GF-D8 (cell line): ENCODE measurements at places on chromosomes 5 and 9.
A peak's percentile ranks its signal among the peaks of the same experiment; 100 is the strongest.

DNA sequence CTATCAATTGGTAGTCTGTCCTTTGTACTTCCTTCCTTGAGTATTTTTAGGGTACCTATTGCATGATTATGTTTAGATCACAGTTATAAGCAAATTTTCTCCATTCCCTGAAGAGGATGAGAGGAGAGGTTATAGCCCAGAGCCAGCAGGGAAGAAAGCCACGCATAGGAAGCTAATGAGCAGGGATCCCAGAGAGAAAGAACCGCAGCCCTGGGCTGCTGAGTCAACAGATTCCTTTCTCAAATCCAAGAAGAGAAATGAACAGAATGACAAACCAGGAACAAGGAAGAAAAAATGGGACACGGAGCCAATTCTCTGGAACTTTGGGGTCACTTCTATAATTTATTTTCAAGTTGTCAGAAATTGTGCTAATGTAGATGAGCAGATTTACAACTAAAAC is 284.5 kb downstream of the RFX3 start:
- no peak for DNase-seq

- DNase-seq: no peak
Observed at GRCh38 chr9:83307066-83307724, 231.0 kb downstream of the FRMD3 start.

DNA sequence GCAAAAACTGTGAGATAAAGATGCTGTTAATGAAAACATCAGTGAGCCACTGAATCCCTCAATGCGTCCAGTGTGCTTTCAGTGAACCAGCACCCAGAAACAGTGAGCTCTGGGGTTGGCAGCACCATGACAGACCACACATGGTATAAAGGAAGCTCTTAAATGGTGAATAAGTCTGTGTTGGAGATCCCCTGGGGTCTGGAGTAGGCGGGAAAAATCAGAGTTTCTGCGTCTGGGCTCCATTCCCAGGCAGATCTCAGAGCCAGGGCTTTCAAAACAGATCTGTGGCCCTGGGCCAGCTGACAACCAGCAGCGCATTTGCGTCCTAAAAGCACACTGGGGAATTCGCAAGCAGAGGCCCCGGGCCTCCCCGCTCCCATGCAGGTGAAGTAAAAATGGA is 233.5 kb downstream of the FRMD3 start:
- DNase-seq: no peak

DNA sequence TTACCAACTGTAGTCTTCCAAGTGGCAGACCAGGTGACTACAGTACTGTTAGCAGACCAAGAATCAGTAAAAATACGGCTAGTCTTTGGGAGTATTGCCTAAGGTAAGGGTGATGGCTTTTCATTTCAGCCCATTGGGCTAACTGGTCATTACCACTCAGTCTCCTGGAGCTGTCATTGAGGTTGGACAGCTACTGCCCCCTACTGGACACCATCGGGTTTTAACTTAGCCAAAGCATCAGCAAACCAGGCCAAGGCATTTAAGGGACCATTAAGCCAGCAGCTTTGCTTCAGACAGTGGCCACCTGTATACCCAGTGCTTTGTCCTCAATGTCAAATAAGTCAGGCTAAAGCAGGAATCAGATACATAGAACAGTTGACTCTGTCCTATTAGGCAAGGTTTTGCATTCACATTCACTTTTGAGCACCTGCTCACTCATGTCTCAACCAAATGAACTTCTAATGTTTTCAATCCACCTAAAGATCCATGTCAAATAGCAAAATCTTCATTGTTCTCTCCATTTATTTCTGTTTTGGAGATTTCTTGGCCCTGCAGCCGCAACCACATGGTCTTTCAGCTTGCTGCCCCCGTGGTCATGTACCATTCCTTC is 117.2 kb downstream of the INVS start:
- no peak for DNase-seq

DNA sequence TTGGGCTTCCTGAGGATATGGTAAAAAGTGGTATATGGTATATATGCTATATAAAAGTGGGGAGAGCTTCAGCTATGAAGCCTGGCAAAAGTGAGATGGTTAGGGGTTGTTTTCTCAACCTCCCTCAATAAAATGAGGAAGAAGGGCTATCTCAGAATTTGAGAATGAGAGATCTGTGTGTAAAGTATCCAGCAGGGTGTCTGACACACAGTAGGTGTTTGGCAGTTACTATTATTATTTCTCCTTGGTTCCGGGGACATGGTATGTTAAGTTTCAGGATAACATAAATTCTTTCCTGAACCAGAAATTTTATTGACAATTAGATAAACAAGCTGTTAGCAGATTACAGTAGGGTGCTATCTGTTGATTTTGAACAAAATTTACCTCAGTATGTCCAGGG is 94.1 kb downstream of the DENND1A start:
- peak; percentile 6 for DNase-seq

GRCh38 chr9:133729617-133730281 is 8.4 kb downstream of the SARDH start:
- no peak for DNase-seq

DNA sequence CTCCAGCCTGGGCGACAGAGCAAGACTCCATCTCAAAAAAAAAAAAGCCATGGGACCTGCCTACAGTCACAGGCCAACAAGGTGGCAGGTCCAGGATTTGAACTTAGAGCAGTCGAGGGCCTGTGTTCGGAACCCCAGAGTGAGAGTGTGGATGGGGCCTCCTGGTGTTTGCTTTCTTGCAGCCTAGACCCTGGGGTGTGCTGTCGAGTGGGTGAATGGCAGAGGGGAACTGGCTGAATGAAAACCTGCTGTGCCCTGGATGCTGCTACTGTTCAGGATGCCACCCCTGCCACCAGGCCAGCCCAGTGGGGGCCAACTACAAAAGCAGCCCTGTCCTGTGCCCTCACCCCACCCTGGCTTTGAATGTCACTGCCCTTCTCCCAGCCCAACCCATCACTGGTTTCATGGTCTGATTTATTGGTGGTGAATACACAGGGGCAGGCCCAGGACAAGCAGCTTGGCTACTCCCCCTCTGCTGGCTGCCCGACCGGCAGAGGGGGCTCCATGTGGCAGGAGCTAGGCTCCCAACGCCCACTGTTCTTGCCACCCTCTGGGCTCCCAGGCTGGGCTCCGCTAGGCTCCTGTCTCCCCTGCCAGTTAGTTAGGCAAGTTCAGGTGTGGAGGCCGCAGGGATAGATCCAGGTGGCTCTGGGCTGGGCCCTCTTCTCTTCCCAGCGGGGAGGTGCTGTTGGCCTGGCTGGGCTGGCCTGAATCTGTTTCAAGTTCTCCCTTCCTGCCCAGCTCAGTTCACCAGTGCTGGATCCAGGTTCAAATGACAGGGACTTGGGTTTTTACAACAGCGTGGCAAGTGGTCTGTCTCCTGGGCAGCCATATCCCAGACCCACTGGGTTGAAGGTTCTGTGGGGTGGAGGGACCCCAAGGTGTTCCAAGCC is 12.2 kb downstream of the FPGS start:
- DNase-seq: no peak

DNA sequence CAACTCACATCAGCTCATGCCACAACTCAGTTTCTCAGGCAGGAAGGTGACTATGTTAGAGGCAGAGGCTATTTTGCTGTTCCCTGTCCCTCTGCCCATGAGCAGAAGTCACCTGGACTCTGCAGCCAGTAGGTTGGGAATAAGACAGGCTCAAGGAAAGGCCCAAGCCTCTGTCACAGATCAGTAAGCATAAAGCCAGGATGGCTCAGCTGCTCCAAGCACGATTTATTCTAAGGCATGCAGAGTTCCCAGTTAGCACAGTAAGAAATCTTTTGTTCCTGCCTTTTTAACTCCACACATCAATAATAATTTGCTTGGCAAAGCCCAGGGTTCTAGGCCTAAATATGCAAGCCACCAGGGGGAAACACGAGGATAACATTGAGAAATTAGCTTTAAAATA is 249.0 kb upstream of the ADRA1B start:
- no peak for DNase-seq

GRCh38 chr9:115998666-115999065 is 154.9 kb upstream of the PAPPA start:
- DNase-seq: no peak

DNA sequence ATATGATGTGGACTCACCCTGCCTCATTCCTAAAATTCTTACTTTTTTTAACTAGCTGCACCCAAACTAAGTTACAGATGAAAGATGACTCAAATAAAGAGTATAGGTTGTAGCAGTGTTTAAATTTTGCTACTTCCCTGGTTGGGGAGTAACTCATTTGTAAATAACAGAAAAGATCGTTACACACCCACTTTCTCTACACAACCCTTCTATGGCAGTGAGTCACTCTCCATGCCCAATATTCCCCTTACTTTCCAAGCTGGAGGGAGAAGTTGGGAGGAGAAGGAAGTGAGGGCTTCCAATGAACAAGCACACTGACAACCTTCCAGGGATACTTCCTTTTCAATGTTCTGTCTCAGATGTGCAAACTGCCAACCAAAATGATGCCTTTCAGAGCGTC is 1.9 kb downstream of the RASEF start:
- DNase-seq: no peak

- no peak for DNase-seq
Observed at GRCh38 chr5:78781611-78782286, 133.2 kb upstream of the LHFPL2 start.

DNA sequence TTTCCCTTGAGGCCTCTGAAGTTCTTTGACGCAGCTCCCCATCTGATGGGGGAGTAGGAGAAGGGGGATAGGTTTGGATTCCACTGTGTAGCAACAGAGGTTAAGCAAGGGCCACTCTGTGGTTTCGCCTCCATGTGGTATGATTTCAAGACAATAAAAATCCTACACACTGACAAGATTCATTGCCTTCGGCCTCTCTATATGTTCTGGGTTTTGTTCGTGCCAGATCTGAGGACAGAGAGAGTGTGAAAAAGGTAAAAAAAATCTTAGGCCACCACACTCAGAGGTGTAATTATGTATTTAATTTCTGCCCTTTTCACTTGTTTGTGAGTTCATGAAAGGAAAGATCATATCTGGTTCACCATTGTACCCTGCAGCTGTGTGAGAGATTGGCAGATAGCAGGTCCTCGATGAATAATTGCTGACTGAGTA is 715.2 kb upstream of the ZNF608 start:
- no peak for DNase-seq

DNA sequence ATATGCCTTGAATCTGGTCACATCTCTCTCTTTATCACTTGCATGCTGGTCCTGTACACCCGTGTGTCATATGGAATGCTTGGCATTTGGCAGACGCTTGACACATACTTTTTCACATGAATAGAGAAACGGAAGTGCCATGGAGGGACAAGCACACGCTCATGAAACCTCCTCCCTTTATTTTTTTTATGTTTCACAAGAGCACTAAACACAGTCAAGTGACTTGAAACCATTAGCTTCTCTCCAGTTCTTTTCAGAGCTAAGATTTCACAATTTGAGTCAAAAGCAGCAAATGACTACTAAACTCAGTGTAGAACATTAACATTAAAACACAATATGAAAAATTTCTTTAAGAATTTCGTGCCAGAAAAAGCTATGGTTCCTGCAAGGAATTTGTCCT is 151.1 kb downstream of the DOCK2 start:
- no peak for DNase-seq

DNA sequence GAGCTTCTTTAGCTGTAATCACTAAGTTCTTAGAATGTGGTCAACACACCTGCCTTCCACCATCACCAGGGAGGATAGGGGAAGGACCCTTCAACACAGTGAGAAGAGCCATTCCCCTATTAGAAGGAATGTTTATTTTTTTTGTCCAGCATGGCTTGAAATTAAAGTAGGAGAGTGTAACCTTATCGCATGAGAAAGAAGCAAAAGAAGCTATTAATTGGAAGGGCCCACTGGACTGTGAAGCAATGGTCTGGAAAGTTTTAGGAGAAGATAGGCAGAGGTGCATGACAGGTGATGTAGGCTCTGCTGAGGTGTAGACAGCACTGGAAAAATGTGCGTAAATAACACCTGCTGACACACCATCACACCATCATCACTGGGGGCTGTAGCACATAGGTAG is 1526.0 kb downstream of the MAT2B start:
- no peak for DNase-seq

DNA sequence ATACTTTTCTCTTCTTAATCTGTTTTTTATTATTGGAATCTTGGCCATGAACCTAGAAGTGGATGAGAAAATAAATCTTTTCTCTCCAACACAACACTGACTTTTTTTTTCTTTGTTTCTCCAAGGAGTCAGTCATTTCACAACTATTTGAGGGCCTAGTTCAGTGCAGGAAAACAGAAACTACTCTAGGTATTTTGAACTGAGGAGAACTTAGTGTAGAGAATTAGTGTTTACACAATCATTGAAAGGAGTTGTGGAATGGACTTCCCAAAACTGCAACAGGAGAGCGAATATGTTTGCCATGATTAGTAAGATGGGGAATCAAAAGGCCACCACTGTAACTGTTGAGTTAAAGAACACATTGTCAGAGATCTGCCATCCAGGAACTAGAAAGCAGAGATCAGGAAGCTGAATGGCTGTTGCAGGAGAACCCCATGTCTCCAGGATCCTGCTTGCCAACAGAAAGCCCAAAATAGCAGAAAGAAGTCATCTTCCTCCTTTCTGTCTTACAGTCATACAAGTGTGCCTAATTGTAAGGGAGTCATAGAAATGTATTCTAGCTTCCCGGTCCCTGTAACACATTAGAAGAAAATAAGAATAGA is 20.3 kb upstream of the PCDH1 start:
- no peak for DNase-seq

GRCh38 chr9:21030389-21031035 is 928 bp downstream of the HACD4 start:
- DNase-seq: peak; percentile 52

GRCh38 chr5:38634568-38635369 is 78.3 kb upstream of the LIFR start:
- no peak for DNase-seq

DNA sequence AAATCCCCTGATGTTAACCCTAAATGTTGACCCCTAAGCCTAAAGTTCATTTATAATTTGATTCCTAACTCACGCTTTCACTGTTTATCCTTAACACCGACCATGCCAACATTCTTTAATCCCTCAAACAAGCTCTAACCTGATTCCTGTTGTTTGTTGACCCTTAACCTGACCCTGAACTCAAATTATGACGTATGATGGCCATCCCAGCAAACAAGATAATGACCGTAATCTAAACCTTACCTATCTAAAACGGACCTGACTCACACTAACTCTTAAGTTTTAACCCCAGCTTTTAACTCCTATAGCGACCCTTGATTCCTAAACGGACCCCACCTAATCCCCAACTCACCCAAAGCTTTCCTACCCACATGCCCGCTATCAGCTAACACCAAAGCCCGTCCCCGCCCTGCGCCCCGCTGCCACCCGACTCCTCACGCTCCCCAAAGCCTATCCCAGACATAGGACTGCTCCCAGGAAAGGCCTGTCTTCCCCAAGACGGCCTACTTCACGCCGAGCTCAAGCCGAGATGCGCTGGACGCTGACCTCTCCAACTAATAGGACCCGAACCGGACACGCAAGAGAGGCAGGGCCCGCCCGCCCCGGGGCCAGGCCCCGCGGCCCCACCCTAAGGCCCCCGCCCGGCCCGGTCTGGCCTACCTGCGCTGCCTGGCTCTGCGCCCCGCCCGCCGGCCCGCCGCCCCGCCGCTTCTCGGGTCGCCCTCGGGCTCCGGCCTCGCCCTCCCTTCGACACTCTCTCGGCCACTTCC is 395 bp downstream of the TLN1 start:
- no peak for DNase-seq

- DNase-seq: no peak
Observed at GRCh38 chr9:136081113-136081825, 13.8 kb downstream of the NACC2 start.
